ENCODE measurements at places on chromosomes 3 and 15.

DNA sequence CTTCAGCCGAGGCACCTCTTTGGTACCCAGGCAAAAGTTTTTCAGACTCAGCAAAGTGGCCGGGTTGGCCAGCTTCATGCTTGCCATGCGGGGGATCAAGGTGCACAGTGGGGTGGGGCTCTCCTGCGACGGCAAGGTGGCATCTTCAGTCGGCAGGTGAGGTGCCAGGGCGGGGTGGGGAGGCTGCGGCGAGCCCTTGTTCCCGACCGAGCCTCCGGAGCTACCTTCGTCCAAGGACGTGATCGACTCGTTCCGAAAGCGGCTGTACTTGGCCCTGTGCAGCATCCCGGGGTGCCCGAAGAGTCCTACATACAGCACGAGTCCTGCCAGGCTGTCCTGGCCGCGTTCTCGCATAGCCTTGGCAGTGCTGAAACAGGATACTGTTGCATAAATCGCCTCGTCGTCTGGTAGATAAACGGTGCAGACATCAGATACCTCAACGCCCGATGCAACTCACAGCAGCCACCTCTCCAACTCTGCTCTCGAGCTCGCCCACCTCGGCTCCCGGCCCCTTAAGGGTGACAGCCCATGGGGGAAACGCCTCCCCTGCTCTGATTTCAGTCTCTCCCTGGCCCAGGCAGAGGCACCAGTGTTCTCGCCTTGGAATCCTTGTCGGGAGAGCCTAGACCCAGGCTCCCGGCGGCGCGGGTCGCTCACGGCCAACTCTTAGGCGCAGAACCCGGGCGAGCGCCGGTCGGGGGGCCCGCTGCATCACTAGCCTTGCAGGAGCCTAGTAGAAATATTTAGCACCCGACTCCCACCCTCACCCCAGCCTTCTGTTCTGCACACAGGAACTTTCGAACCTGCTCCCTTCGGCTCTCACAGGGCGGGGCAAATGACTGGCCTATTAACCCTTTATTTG is 826 bp downstream of the SHC4 start:
- DNase-seq: no peak

- DNase-seq: peak; percentile 26
Measured at GRCh38 chr3:51671734-51672475, 853 bp downstream of the TEX264 start.

DNA sequence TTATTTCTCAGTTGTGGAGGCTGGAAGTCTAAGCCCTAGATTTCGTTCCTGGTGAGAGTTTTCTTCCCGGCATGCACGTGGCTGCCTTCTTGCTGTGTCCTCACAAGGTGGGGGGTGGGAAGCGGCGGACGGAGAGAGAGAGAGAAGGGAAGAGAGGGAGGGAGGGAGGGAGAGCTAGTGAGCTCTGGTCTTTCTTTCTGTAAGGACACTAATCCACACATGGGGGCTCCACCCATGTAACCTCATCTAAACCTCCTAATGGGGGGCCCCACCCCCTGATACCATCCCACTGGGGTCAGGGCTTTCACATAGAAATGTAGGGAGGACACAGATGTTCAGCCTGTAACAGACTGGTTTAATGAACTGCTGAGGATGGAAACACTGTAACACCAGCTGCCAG is 7.3 kb downstream of the FBLN2 start:
- no peak for DNase-seq

DNA sequence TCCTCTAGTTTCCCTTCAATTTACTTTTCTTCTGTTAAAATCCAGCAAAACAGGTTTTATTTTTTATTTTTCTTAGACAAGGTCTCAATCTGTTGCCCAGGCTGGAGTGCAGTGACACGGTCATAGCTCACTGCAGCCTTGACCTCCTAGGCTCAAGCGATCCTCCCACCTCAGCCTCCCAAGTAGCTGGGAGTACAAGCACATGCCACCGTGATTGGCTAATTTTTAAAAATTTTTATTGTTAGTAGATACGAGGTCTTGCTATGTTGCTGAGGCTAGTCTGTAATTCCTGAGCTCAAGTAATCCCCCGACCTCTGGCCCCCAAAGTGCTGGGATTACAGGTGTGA is 41.6 kb downstream of the ILDR1 start:
- no peak for DNase-seq

- no peak for DNase-seq
Measured at GRCh38 chr15:50884540-50884939, 23.9 kb upstream of the AP4E1 start.
